Naive thymus-derived CD4-positive, alpha-beta T cell (primary cell): ENCODE measurements at places on chromosomes 2 and 18. TPM values are rescaled to one million over a fixed set of nuclear protein-coding genes. Genes with fewer than 3 reads are reported as not detected.

GRCh38 chr2:222904557-222905258, 43.9 kb downstream of the ACSL3 start:
- DNase-seq: no peak

Gene VWA3B
- polyA plus RNA-seq: not detected

DNA sequence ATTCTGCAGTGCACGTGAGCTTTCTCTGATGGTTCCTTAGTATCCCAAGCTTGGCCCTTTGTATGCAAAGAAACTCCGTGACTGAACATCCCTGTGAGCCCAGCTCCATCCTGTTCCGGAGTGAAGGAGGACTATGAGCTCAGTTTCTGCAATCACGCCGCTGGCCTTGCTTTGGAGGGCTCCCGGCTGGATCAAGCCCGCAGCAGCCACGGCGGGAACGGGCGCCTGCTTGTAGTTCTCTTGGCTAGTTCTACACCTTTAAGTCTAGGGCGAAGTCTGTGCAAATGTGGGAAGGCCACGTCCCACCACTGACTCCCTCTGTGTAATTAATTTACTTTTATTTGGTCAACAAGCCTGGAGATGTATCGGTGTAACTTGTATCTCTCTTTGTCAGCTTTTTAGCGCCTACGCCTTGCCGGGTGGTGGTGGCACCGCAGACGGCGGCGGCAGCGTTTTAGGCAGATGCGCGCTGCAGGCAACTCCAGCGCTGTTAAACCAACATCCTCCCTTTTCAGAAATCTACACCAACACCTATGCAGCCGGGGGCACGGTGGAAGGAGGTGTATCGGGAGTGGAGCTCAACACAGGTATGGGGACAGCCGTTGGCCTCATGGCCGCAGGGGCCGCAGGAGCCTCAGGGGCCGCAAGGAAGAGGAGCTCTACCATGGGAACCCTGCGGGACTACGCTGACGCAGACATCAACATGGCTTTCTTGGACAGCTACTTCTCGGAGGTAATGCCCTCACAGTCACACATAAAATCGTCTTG, 34.3 kb downstream of the DSG4 start:
- no peak for DNase-seq

GRCh38 chr2:168995744-168996143, 35.4 kb downstream of the ABCB11 start:
- no peak for DNase-seq

GRCh38 chr2:111903930-111904439, 5.6 kb downstream of the MERTK start:
- DNase-seq: no peak

Gene SH3BP4
- not detected for polyA plus RNA-seq

- DNase-seq: no peak
Measured at GRCh38 chr2:109300582-109300981, 171.6 kb downstream of the SH3RF3 start.

Gene MARCHF7
- polyA plus RNA-seq: 210 TPM

Gene TRIM43
- not detected for polyA plus RNA-seq

GRCh38 chr18:31760695-31761094, at the start of gene SLC25A52:
Gene SLC25A52, minus strand, starts transcription at chr18:31760880. Its CDS starts 219 bp downstream, at chr18:31760661.
- no peak for DNase-seq

GRCh38 chr18:49725809-49726674, 87.3 kb downstream of the ACAA2 start:
- no peak for DNase-seq

DNA sequence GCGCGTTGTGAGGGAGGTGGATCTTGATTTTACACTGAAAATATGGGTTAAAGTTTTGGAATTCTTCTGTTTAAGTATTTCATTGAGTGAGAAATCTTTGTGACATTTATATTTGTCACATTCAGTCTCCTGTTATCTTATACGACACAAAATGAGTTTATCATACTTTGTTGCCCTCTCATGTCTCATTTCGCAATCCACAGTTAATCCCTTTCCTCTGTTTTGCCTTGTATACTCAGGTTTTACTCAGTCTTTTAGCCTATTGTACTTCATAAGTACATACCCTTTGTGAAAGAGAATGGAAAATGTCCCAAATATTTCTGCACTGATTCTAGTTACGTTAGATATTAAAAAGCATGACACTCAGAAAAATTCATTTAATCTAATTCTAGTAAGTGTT, 142.7 kb downstream of the ATP9B start:
- no peak for DNase-seq

Gene SAG
- polyA plus RNA-seq: not detected
